Suppressor macrophage treated with lipopolysaccharide for 1 hour (primary cell): ENCODE measurements at places on chromosomes 2 and 18.
A peak's percentile ranks its signal among the peaks of the same experiment; 100 is the strongest.

DNA sequence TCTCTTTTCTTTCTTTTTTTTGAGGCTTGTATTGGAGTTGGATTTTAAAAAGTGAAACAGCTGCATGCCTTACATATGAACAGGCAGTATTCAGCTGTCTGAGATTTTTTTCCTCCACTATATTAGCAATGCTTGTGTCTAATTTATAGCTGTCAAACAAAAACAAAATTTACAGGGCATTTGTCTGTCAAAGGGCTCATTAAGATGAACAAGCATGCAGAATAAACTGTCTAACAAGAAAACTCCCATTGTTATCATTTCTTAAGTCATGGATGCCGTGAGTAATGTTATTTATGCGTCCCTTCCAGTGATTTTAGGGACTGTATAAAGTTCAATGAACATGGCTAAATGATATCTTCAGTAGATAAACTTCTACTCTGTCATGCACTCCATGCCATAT, 674.7 kb downstream of the PLCL1 start:
- DNase-seq = no peak

DNA sequence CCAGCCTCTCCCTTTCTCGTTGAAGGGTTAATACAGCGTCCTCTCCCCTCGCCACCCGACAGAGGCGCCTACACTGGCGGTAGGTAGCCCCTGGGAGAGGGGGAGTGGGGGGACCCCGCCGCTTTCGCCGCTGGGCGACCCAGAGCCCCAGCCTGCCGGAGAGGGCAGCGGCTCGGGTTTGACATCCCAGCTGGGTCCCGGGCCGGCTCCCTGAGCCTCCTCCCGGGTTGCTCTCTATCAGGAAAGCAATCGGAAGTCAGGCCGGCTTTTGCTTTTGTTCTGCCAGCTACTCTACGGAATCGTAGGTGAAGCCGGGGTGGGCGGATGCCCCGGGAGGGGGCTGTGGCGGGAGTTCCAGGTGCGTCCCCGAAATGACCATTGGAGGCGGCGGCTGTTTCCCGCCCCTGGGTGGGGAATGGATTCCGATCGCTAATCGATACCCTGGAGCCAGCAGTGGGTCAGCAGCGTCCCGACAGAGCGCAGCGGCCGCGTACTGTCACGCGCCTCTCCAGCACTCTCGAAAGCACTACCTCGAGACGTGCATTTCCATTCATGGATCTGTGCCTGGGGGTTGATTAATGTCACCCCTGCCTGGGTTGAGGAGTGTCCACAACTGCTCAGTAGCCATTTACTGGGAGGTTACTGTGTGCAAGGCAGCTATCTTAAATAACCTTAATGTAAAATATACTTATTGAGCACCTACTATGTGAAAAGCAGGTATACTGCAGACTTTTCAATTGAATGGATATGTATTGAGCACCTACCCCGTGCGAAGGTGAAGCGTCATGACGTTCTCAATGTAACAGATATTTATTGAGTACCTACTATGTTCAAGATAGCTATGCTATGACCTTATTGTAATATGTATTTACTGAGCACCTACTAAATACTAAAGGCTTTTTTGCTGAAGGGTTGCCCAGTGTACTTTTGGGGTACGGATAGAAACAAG, 1.1 kb downstream of the MAPK4 start:
- no peak for DNase-seq

GRCh38 chr18:75727456-75727855, 300.0 kb upstream of the SMIM21 start:
- DNase-seq = peak; percentile 55

GRCh38 chr2:228654707-228655106, 473.2 kb upstream of the SPHKAP start:
- DNase-seq = no peak

DNA sequence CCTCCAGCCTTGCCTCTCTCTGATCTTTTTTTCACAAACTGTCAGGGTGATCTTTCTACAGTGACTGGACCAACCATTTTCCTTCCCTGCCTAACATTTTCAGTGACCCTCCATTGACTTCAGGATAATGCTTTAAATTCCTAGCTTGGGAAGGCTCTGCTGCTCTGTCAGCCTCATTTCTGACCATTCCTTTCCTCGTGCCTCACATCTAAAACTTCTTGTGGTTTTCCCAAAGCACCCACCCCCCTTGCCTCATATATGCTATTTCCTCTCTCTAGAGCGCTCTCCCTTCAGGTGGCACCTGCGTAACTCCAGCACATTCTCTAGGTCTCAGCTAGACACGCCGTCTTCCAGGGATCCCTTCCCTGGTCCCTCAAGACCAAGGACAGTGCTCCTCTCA, 37.2 kb downstream of the DRC1 start:
- DNase-seq = no peak

DNA sequence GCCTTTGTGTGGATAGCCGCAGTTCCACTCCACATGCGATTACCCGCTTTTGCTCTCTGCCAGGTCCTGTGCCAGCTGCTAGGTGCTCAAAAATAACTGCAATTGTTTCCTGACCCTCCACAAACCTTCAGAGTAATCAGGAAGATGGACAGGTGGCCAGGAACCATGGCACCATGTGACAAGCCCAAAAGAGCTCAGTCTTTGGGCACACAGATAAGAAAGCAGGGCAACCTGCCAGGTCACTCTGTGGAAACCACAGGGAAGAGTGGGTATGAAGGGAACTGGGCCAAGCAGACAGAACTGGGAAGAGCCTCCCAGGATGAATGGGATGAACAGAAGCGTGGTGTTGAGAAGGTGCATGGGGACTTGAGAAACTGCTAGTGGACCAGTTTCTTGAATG, 79.4 kb upstream of the AGAP1 start:
- no peak for DNase-seq

DNA sequence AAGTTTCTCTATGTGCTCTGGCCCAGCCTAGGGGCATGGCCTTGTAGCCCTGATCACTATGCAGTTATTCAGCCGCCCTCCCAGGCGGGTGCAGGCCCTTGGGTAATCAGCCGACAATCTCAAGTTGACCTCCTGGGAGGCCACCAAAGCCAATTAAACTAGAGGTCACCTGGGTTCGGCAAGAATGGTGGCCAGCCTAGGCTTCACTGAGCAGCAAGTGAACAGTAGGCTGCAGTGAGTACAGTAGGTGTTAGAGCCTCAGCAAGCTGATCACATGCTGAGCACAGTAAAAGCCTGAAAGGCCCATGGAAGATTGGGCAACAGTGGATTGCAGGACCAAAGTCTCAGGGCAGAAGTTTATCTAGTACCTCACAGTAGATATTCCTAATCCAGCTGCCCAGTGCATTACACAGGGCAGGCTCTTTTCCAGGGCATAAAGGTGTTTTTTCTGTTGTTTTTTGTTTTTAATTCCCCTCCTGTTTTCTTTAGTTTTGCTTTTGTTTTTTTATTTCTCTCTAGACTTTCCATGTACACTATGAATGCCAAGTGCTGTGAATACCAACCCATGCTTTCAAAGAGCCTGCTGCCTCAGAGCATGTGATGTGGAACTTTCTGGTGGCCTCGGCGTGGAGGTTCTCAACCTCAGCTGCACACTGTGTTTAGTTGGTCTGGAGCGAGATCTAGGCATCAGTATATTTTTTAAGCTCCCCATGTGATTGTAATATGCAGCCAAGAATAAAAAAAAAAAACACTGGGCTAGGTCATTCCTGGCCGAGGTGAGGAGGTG, 55.9 kb upstream of the ATL2 start:
- DNase-seq = peak; percentile 26

DNA sequence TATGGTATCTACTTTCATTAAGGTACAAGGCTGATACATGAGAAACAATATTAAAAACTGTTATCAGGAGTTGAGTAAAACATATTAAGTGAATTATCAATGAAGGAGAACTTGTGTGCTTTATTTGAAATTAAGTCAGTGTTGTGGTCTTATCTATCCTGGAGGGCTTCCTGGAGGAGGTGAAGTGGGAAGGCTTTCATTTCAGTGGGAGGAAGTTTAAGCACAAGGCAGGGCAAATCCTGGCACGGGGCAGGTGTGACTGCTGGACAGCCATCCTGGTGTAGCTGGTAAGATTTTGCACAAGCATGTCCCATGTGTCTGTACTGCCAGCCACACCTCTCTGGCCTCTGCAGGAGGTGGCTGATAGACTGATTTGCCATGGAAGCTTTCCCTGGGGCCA, 159.7 kb upstream of the SKOR2 start:
- no peak for DNase-seq

DNA sequence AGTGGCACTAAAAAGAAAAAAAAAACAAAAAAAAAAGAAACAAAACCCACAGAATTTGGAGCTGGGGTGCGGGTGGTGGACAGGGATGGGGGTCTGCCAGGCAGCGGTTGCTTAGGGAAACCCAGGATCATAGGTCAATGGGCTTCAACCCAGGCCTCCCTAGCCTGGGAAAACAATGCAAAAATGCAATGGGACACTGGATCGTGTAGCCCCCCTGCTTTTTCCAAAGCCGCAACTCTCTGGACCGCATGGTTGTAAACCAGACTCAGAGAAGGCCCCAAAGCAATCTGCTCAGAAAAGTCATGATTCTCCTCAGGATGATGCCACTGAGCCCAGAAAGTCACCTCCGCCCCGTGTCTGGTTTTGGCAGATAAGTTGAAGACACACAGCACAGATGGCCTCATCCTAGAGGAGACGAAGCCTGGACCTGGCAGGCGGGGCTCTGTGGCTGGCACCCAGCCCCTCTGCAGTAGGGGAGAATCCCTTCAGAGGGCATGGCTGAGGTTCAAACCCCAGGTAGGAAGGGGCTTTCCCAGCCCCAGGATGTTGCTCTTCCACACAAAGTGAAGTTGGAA, 5.1 kb downstream of the DLX2 start:
- no peak for DNase-seq

DNA sequence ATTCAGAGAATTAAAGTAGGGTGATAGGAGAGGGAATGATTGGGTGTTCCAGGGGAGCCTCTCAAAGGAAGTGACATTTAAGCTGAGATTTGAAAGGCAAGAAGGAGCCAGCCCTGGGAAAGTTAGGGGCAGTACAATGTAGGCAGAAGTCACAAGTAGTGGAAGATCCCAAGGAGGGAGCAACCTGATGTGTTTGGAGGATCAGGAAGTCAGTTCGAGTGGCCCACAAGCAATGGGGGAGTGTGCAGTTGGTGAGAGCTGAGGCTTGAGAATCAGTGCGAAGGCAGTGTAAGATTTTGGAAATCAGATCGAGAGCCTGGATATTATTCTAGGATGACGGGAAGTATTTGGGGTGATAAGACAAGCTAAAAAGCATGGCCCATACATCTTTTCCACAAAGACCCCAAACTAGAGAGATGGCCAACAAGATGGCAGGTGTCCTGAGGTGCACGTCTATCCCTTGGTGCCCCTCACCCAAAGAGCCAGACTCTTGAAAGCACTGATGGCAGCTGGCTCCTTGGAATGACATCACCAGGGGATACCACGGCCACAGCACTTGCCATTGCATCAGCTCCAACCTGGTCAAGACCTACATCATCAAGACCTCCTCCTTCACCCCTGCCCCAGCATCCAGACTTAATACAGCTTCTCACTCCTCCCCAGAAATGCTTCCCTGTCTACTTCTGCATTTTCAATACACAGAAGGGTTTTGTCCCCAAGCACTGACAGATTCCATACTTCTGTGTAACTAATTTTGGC, 127.3 kb downstream of the BCL2 start:
- DNase-seq = peak; percentile 72

DNA sequence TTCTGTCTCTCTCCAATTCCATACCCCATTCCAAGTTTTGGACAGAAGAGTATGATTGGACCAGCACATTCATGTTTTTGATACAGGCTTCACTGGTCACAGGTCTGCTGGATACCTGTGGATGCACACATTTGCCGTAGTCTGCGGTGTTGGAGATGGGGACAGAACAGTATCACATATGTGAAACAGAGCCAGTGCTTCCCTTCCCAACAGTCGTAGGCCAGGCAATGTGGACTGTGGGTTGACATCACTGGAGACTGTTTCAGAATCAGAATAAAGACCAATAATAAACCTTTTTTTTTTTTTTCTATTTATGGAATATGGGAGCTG, 18.7 kb downstream of the ACSL3 start:
- no peak for DNase-seq

- DNase-seq = no peak
Measured at GRCh38 chr2:105671156-105671555, 73.6 kb upstream of the NCK2 start.

DNA sequence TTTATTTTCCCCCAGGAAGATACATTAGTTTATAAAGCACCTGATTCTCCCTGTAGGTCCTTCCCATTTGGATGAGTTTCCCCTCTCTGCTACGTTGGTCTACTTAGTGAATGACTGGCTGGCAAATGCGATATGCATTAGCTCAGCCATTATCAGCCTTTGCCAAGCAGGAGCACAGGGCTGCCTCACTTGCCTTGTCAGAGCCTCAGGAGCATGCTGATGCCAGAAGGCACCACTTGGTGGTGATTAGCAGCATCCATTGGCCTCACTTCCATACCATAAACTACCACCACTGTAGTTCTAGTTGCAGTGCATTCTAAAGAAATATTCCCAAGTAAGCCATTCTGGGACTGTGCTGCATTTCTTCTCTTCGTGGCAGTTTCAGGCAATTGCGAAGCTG, 442.8 kb upstream of the CHST9 start:
- DNase-seq = no peak

DNA sequence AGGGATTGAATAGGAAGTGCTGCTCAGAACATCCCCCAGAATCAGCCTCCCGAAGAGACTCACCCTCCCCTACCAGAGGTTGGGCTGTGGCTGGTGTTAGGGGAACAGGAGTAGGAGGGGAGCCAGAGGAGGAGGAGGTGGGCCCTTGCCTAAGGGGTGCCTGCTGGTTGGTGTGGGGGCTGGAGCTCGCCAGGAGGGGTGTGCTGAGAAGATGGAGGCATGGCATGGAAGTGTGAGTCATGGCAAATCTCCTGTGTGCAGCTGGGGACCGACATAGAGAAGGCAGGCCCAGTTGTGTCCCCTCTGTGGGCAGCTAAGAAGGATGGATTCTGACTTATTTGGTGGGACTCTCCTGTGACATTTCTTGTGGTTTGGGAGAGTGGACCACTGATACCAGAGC, 73.7 kb downstream of the DGKD start:
- no peak for DNase-seq
